ENCODE measurements at places on chromosomes 1 and 21.
A peak's percentile ranks its signal among the peaks of the same experiment; 100 is the strongest.

GRCh38 chr1:53524428-53525375, 65.5 kb downstream of the DMRTB1 start:
- no peak for DNase-seq

- no peak for DNase-seq
Measured at GRCh38 chr1:114025609-114026401, 46.5 kb downstream of the OLFML3 start.

GRCh38 chr1:102896286-102896685, 212.0 kb downstream of the COL11A1 start:
- DNase-seq = no peak

DNA sequence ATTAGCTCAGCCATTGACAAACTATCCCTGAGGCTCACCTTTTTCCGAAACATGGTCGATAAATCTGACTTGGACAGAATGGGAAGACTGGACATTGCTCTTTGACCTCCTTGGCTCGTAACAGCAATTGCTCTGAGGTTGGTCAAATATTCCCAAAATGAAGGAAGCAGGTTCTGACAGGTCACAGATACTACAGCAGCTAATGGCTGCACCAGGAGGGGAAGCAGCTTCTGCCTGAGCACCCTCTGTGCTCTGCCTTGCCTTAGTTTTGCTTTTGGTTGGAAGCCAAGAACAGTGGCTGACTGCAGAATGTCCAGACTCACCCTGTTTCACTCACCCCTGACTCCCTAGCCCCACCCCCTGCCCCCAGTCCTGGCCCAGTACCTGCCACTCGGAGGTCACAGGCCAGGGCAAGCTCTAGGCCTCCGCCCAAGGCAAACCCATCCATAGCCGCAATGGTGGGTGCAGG, 15.4 kb downstream of the ECHDC2 start:
- no peak for DNase-seq

GRCh38 chr1:117679868-117680267, 74.0 kb downstream of the TENT5C start:
- DNase-seq = no peak

DNA sequence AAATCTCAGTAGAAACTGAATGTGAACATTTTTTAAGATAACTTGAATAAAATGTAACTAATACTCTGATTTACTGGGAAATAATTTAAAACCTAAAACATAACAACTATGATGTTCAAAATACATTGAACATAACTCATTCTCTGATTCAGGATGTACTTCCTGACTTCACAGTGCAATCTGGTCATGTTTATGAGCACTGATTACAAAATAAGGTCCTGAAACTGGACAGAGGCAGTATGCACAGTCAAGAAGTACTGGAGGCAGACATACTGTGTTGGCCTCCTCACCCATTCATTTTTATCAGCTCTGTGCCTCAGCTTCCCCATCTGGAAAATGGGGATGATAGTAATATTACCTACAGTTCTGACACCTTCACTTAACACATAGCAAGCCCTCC, 651.3 kb downstream of the PTPRC start:
- no peak for DNase-seq

DNA sequence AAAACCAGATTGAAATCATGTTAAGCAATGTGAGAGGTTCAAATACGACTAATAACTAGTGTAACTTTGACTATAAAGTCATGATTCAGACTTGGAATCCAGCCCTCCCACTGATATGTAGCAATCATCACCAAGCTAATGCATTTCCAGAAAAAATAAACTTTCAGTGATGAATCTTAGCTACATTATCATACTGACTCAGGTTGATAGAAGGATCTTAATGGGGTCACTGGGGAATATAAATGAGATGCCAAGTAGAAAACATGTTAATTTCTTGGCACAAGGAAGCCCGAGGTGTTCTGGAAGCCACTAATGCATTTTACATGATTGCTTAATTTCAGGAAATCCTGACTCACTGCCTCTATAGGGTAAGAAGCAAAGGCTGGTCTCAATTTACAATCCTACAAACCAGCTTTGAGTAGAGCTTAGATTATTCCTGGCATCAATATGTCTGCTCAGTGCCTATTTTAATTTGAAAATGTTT, 67.7 kb downstream of the SELENOF start:
- peak; percentile 17 for DNase-seq

GRCh38 chr1:234230414-234230862, 142.8 kb upstream of the COA6 start:
- DNase-seq = no peak

- DNase-seq = no peak
Measured at GRCh38 chr1:33931111-33931475, 67.2 kb downstream of the HMGB4 start.

DNA sequence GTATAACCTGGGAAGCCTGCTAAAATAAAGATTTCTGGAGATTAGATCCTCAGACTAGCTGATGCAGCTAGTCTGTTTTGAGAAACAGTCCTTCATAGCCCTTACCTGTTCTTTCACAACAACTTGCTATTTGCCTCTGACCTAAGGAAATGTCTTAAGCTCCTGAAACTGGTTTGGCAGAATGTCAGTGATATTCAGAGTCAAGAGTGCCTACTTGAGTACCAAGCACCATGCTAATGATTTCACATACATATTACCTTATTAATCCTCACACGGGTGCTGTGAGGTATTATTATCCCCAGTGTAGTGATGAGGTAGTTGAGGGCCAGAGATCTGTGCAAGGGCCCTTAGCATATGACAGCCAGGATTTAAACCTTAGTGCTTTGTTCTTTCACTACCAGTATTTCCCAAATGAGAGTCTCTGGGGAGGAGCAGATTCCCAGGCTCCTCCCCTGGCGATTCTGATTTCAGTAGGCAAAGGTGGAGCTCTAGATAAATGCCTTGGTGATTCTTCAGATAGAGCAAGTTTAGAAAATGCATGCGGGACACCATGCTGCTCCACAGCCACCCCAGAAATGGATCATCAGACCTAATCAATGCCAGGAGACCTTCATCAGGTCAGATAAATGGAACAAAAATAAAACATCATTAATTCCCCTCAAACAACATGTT, 47.4 kb upstream of the WNT2B start:
- DNase-seq = no peak

- no peak for DNase-seq
Measured at GRCh38 chr1:100428160-100428559, 75.9 kb downstream of the CDC14A start.

DNA sequence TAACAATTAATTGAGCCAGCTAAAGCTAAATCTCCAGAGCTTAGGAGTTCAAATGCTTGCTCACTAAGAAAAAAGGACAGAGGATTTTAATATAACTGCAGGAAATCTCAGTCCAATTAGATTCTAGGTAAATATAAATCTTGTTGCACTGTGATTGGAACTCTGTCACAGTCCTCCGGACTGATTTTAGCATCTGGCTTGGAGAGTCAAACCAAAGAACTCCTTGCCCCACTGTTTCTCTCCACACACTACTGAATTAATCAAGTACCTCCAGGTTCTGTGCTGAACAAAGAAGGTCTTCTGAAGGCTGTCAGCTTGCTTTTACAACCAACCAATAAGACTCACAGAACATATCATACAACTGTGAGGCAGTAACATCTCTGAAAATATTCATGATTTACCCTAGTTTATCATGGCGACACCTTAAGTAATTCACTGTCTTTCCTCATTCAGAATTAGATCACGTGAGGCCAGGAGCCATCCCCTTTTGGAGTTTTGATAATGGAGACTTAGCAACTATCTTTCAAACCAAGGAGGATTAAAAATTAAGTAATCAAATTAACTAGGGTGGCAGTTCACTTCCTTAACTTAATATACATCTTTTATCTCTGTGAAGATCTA, 176.0 kb downstream of the RERE start:
- DNase-seq = no peak

DNA sequence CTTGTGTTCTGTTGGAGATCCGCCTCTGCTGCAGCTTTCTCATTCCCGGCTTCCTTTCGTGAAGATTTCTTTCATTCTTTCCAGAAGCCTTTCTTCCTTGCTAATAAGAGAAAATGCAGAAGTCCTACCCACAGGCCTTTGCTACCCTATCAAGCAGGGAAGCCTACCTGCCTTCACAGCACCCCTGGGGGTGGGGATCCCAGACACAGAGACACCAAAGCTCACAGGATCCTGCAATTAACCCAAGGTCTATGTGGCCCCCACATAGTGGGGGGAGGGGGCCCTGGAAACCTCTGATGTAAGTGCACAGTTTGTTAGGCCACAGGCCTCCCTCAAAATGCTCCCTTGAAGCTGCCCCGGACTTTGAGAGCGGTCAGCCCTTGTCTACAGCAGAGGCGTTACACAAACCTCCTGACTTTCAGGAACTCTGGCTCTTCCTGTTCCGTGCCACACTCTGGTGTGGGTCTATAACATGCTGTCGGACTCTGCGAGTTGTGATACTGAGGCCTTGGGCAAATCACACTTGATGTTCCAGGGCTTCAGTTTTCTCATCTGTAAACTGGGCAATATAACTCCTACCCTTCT, 31.2 kb downstream of the NKAIN1 start:
- DNase-seq = no peak

- no peak for DNase-seq
Measured at GRCh38 chr1:27878039-27878438, 5.7 kb downstream of the THEMIS2 start.

DNA sequence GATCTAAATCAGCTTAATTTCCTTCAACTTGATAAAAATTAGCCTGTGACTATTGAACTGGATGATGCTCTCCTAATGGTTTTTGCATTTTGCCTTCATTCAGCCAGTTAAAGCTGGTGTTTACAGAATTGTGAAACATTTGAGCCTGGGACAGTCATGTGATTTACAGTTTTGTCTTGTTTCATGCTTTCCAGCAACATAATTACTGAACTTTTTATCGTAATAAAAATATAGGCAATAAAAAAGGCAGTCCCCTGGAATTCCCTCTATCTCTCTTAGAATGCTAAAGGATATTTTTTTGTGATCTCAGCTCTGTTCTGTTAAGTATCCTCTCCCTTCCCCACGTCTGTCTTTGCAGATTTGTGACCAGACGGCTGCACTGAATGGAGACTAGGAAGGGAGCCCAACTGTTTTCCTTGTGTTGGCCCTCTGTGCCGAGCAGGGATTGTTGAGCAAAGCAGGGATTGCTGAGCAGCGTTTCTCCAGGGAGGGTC, 70.3 kb upstream of the RGL1 start:
- DNase-seq = no peak

DNA sequence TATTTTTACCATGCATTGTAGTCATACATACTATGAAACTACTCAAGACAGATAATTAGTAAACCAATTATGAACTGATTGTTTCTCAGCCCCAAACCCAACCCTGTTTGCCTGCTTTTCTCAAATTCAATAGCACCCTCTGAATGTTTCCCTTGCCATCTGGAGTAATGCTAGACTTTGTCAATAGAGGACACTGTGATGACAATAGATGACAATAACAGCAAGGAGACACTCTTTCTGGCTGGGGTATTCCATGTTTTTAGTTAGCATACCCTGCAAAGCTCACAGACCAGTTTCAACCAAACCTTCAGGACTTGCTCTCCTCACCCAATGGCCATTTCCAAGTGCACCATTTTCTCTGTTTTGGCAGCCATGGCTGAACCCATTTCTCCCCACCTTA, 108.5 kb upstream of the LRRC7 start:
- DNase-seq = no peak

- no peak for DNase-seq
Measured at GRCh38 chr1:207362962-207363860, 41.7 kb downstream of the CD55 start.

DNA sequence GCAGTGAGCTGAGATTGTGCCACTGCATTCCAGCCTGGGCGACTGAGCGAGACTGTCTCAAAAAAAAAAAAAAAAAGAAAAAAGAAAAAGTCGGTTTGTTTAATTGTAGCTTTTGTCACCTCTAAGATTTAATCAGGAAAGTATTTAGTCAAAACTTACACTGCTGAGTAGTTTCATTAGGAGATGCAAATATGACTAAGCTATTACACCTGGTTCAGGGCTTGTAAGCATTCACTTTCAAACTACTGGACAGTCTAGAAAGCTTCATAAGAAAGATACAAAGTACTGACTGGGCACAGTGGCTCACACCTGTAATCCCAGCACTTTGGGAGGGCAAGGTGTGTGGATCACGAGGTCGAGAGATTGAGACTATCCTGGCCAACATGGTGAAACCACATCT, 75.9 kb upstream of the CACYBP start:
- DNase-seq = no peak
